ENCODE measurements at places on chromosomes 16 and 17.

GRCh38 chr17:66873962-66874361 is 39.0 kb downstream of the CACNG5 start:
- no peak for DNase-seq

- no peak for DNase-seq
Measured at GRCh38 chr17:6402258-6402657, 32.7 kb downstream of the AIPL1 start.

- DNase-seq, result peak; percentile 20
Measured at GRCh38 chr17:8846768-8847211, 20.7 kb downstream of the PIK3R6 start.

DNA sequence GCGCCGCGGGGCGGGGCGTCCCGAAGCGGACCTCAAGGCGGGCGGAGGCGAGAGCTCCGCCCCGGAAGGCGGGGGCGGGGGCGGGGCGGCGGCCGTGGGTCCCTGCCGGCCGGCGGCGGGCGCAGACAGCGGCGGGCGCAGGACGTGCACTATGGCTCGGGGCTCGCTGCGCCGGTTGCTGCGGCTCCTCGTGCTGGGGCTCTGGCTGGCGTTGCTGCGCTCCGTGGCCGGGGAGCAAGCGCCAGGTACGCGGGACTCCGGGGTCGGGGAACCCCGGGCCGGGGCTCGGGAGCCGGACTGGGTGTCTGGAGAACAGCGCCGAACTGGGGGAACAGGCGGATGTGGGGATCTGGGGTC is at the start of gene TNFRSF12A:
Gene TNFRSF12A, plus strand, starts transcription at position 122 of the 357 bp plus-strand sequence. Its CDS starts 30 bp downstream, at position 152.
- DNase-seq, result peak; percentile 39

DNA sequence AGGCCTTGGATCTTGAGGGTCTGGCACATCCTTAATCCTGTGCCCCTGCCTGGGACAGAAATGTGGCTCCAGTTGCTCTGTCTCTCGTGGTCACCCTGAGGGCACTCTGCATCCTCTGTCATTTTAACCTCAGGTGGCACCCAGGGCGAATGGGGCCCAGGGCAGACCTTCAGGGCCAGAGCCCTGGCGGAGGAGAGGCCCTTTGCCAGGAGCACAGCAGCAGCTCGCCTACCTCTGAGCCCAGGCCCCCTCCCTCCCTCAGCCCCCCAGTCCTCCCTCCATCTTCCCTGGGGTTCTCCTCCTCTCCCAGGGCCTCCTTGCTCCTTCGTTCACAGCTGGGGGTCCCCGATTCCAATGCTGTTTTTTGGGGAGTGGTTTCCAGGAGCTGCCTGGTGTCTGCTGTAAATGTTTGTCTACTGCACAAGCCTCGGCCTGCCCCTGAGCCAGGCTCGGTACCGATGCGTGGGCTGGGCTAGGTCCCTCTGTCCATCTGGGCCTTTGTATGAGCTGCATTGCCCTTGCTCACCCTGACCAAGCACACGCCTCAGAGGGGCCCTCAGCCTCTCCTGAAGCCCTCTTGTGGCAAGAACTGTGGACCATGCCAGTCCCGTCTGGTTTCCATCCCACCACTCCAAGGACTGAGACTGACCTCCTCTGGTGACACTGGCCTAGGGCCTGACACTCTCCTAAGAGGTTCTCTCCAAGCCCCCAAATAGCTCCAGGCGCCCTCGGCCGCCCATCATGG is 4.0 kb upstream of the ADGRG3 start:
- DNase-seq, result no peak

DNA sequence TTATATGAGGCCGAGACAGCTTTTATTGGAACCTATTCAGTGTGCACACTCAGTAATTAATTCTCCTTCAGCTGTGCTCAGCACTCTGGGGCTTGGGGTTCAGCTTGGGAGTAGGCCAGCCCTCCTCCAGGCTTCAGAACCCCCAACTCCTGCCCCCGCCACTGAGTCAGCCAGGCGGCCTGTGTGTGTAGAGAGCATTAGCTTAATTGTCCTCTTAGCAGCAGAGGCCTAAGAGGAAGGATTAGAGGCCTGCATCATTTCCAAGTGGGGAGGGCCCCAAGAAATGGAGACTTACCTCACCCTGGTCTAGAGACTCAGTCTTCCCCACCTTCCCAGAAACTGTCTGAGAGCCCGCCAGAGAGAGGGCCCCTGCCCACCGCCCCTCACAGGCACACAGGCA is 772 bp downstream of the PRSS53 start:
- DNase-seq, result no peak

DNA sequence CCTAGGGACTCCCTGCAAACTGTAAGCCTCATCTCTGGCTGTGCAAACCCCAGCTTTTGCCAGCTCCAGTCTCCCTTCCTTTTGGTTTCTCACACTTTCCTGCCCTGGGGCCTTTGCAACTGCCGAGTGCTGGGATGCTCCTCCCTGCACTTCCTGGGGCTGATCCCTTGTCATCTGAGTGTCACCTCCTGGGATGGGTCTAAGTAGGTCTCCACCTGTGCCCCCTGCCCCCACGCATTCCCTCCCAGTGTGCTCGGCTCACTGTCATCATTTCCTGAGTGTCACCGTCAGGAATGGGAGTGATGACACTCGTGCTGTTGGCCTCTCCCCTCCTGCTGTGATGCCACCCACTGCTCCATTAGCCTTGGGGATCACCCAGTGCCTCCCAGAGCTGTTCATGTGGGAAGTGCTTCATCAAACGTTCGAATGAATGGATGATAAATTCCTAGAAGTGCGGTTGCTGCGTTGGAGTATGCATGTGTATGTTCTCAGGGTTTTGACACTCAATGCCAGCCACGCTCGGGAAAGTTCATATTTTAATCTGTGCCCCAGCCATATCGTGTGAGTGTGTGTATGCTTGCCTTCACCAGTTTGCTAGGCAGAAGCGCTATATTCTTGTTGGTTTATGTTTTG is 189.9 kb downstream of the NTN1 start:
- no peak for DNase-seq

DNA sequence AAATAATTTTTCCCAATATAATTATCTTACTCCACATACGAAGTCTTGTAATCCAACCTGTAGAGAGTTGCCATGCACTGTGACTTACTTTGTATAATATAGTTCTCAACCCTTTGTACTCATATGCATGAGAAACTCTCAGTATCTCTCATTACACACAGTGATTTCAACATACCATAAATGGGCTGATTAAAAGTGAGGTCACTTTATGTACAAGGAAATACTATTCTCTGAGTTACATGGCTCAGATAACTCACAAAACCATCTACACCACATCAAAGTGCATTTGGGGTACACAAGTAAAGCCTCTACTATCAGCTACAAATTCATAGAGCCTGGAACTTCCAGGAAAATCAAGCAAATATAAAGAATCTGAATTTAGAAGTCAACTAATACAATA is 27.9 kb downstream of the SLFN12 start:
- DNase-seq, result no peak

- no peak for DNase-seq
Measured at GRCh38 chr16:48617711-48618148, 7.8 kb upstream of the N4BP1 start.

GRCh38 chr17:20217677-20218076 is 208.5 kb downstream of the SPECC1 start:
- DNase-seq, result no peak

- no peak for DNase-seq
Measured at GRCh38 chr17:78742901-78743300, 39.2 kb downstream of the CYTH1 start.

- DNase-seq, result no peak
Measured at GRCh38 chr17:42683407-42684034, 1.2 kb downstream of the CNTNAP1 start.

GRCh38 chr16:86732621-86733295 is 154.4 kb downstream of the FOXL1 start:
- DNase-seq, result no peak

DNA sequence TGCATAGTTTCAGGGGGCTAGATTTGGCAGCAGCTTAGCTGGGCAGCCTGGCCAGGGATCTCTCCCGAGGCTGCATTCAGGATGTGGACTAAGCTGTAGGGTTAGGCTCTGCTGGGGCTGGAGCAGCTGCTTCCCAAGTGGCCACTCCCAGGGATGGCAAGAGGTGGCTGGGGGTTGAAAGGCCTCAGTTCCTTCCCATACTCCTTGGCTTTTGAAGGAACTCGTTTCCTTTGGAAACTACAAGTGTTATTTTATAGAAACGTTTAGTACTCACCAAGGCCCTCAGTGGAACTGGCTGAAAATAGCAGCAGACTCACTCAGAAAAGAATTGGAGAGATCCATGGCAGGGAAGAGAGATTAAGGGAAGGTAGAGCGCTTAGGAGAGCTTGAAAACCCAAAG is 76.4 kb downstream of the WWP2 start:
- DNase-seq, result peak; percentile 15

Data from NCI-H524 (cell line).